T-cell (primary cell): ENCODE measurements at places on chromosomes 3 and 15. TPM values are rescaled to one million over a fixed set of nuclear protein-coding genes. Genes with fewer than 3 reads are reported as not detected.

GRCh38 chr3:152550284-152550683 lies 281.6 kb downstream of the MBNL1 start:
- no peak overlapping the region for H3K27ac ChIP-seq
- H3K27me3 ChIP-seq, result peaks cover 3% of the 10 kb centered on the region
- H3K4me3 ChIP-seq, result no peak overlapping the region
- H3K36me3 ChIP-seq, result no peaks in the 10 kb centered on the region
- no peaks in the 10 kb centered on the region for H3K4me1 ChIP-seq
- no peak for DNase-seq

- H3K36me3 ChIP-seq, result no peaks in the 10 kb centered on the region
- no peak for DNase-seq
- H3K4me3 ChIP-seq, result no peak overlapping the region
- peaks cover 2% of the 10 kb centered on the region for H3K4me1 ChIP-seq
- no peak overlapping the region for H3K27ac ChIP-seq
Observed at GRCh38 chr3:30535525-30535924, 70.9 kb upstream of the TGFBR2 start.

OXTR gene
- 0.57 TPM for total RNA-seq

DNA sequence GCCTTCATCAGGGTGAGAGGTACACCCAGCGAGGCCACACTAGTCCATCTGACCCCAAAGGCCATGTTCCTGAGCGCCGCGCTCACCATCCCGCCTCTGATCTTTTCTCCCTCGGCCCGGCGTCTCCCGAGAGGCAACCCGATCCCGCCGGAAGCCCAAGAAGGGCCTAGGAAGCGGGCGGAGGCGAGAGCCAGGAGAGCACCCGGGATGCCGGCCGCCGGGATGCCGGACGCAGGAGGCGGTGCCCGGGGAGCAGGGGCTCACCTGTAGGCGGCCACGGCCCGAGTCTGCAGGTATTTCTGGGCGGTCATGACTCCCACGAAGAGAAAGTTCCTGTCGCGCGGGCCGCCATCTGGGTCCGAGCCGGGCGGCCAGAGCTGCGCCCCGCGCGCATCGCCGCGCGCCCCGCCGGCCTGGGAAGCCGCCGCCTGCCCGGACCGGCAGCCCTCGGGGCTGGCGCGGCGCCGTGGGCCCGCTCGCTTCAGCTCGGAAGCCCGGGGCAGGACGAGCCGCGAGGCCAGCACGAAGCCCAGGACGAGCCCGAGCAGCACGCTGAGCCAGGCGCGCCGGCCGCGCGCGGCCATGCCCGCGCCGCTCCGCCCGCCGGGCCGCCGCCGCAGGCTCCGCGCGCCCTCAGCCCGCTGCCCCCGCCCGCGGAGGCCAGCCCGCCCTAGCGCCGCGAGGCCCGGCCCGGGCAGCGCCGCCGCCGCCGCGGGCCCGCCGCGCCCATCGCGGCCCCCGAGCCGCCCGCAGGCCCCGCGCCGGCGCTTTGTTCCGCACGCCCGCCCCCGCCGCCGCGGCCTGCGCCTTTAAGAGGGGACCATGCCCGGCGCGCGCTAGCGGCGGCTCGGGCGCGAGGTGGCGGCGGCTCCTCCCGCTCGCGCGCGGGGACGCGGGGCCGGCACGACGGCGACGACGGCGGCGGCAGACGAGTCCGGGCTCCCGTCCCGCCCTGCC lies 697 bp downstream of the CHSY1 start:
- peak overlapping the region; percentile 76 for H3K4me3 ChIP-seq
- no peaks in the 10 kb centered on the region for H3K27me3 ChIP-seq
- DNase-seq, result no peak
- peaks cover 6% of the 10 kb centered on the region for H3K4me1 ChIP-seq
- no peak overlapping the region for H3K27ac ChIP-seq

- peak overlapping the region; percentile 77 for H3K4me3 ChIP-seq
- H3K4me1 ChIP-seq, result peaks cover 23% of the 10 kb centered on the region
- DNase-seq, result no peak
- H3K27me3 ChIP-seq, result no peaks in the 10 kb centered on the region
- peak overlapping the region; percentile 31 for H3K27ac ChIP-seq
- no peaks in the 10 kb centered on the region for H3K36me3 ChIP-seq
Observed at GRCh38 chr3:69012800-69013252, 658 bp downstream of the EOGT start.

CELF6 gene
- 5.6 TPM for total RNA-seq

DNA sequence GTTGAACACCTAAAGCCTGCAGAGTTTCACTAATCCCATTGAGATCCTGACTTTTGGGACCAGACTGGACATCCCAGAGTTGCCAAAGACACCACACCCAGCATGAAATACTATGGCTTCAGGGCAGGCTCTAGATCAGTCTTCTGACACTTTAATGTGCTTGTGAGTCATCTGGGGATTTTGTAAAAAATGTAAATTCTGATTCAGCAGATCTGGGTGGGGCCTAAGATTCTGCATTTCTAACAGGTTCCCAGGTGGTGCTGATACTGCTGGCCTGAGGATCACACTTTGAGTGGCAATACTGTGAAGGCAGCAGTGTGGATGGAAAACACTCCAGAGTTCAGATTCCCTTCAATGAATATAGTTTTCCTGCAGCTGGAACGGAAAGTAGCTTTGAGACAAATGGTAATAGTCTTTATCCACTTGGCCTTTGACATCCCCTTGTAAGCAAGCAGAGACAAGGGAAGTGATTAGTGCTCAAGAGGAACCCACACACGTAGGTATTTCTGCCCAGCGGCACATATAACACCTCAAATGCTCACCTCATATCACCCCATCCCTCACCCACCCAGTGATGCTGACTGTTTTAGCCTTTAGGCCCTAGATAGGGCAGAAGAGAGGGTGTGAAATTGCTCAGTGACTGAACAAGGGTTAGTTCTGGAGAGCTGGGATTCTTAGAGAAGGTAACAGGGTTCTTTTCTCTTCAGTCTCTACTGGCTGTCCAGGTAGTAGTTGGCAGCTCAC lies 51.5 kb upstream of the GSK3B start:
- no peak overlapping the region for H3K27ac ChIP-seq
- DNase-seq, result no peak
- H3K4me1 ChIP-seq, result peaks cover 19% of the 10 kb centered on the region
- no peak overlapping the region for H3K4me3 ChIP-seq
- H3K27me3 ChIP-seq, result no peaks in the 10 kb centered on the region

GRCh38 chr3:101202640-101203039 lies 117.7 kb downstream of the IMPG2 start:
- DNase-seq, result no peak
- H3K4me1 ChIP-seq, result no peaks in the 10 kb centered on the region
- no peaks in the 10 kb centered on the region for H3K36me3 ChIP-seq
- H3K27me3 ChIP-seq, result no peaks in the 10 kb centered on the region
